ENCODE measurements at places on chromosomes 12 and 14.

DNA sequence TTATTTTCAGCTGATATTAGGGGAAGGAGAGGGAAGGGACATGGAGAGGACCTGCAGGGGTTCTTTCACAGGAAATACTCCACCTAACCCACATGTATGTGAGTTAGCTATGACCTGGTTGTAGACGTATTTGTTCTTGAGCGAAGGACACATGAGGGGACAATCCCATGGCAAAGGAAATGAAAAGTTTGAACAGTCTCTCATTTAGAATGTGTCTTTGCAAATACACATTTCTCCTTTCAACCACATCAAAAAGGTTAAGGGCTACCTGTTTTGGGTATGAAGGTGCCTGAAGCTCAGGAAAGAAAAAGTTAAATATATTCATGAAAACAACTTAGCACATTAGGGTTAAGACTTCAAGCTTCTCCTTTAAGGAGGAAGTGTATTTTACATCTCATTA, 7.4 kb downstream of the PYGL start:
- peaks cover 34% of the 10 kb centered on the region for H3K36me3 ChIP-seq
- no peak overlapping the region for H3K4me3 ChIP-seq
- H3K27me3 ChIP-seq, result no peaks in the 10 kb centered on the region

GRCh38 chr12:123089631-123090353, 61.1 kb downstream of the PITPNM2 start:
- peak overlapping the region; percentile 25 for H3K27ac ChIP-seq
- peaks cover 12% of the 10 kb centered on the region for H3K4me1 ChIP-seq
- no peaks in the 10 kb centered on the region for H3K36me3 ChIP-seq
- no peak overlapping the region for H3K4me3 ChIP-seq

GRCh38 chr14:51224551-51224950, 15.5 kb upstream of the TMX1 start:
- H3K4me1 ChIP-seq, result no peaks in the 10 kb centered on the region
- DNase-seq, result no peak
- H3K27me3 ChIP-seq, result no peaks in the 10 kb centered on the region
- H3K4me3 ChIP-seq, result no peak overlapping the region
- no peak overlapping the region for H3K27ac ChIP-seq

- peak; percentile 72 for DNase-seq
- peak overlapping the region; percentile 87 for H3K27ac ChIP-seq
- H3K4me1 ChIP-seq, result peaks cover 13% of the 10 kb centered on the region
- H3K27me3 ChIP-seq, result peaks cover 100% of the 10 kb centered on the region
Measured at GRCh38 chr12:114682785-114683708, 928 bp downstream of the TBX3 start.

DNA sequence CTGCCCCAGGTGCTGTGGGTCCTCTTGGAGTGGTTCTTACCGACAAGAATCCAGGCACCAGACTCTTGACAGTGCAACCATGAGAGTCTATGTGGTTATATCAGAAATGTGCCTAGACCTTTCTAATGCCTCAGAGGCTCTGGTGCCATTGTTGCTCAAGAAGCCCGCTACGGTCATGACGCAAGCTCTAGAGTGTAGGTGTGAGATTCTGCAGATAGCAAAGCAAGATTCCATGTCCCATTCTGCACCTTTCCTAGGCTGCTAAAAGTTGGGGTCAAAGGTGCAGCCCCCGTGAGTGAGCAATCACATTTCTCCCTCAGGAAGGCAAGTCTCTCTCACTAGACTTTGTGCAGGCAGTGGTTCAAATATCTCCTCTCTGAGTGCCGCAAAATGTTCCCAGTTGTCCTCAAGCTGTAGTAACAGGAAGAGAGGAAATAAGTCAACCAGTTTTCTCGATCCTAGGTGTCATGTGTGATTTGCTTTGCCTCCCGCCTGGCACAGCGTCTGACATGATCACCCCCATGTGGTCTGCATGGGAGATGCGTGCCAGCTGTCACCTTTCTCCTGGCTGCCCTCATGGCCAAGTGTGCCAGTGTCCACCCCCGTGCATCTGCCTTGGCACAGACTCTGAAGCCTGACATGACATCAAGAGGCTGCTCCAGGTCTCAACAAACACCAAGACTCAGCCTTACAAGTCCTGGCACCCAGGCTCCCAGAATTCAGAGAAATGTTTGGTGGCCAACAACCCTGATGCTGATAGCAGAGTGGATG, 122.5 kb upstream of the COCH start:
- no peak overlapping the region for H3K27ac ChIP-seq
- no peaks in the 10 kb centered on the region for H3K36me3 ChIP-seq
- H3K4me1 ChIP-seq, result no peaks in the 10 kb centered on the region
- H3K27me3 ChIP-seq, result peaks cover 4% of the 10 kb centered on the region
- H3K4me3 ChIP-seq, result no peak overlapping the region
- DNase-seq, result no peak

GRCh38 chr12:96606644-96607043, 117.3 kb downstream of the CFAP54 start:
- no peak overlapping the region for H3K27ac ChIP-seq
- no peaks in the 10 kb centered on the region for H3K4me1 ChIP-seq
- no peak for DNase-seq

DNA sequence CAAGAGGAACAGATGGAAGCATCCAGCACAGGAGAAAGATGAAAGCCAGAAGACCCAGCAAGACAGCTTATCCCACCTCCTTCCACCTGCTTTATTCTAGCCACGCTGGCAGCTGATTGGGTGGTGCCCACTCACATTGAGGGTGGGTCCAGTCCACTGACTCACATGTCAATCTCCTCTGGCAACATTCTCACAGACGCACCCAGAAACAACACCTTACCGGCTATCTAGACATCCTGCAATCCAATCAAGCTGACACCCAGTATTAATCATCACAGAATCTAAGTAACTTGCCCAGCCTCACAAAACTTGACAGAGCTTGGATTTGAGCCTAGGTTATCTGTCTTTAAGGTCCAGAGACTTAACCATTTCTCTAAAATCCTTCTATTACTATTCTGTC, 208.9 kb downstream of the PAH start:
- no peaks in the 10 kb centered on the region for H3K27me3 ChIP-seq
- no peaks in the 10 kb centered on the region for H3K4me1 ChIP-seq
- H3K4me3 ChIP-seq, result no peak overlapping the region
- DNase-seq, result peak; percentile 24
- no peaks in the 10 kb centered on the region for H3K36me3 ChIP-seq
